ENCODE measurements at places on chromosomes 6 and 20.

DNA sequence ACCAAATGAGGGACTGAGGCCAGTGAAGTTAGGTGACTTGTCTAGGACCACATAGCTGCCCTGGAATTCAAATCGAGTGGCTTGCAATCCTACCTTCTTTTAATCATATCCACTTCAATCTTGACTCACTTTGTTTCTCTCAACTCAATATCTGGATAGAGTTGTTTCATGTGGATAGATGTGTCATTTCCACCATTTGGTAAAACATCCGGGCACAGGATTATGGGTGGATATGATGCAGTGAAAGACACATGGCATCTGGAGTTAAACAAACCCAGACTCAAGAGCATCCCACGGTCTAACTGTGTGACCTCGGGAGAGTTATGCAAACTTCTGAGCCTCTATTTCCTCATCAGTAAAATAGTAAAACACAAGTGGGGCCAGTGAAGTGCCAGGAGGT lies 103.6 kb upstream of the CNKSR3 start:
- DNase-seq = no peak

- DNase-seq = no peak
These were observed 133.5 kb downstream of the TAF4 start for GRCh38 chr20:61932199-61932592.

GRCh38 chr6:54020334-54020733 lies 90.9 kb upstream of the MLIP start:
- DNase-seq = no peak

GRCh38 chr20:6115221-6115895 lies 7.5 kb downstream of the FERMT1 start:
- DNase-seq = no peak

GRCh38 chr6:31908791-31909190 lies 6.9 kb upstream of the ZBTB12 start:
- no peak for DNase-seq

GRCh38 chr6:138580040-138580439 lies 80.7 kb upstream of the NHSL1 start:
- no peak for DNase-seq

Data from NCI-H526 (cell line).